ENCODE measurements at places on chromosomes 1 and 21.

DNA sequence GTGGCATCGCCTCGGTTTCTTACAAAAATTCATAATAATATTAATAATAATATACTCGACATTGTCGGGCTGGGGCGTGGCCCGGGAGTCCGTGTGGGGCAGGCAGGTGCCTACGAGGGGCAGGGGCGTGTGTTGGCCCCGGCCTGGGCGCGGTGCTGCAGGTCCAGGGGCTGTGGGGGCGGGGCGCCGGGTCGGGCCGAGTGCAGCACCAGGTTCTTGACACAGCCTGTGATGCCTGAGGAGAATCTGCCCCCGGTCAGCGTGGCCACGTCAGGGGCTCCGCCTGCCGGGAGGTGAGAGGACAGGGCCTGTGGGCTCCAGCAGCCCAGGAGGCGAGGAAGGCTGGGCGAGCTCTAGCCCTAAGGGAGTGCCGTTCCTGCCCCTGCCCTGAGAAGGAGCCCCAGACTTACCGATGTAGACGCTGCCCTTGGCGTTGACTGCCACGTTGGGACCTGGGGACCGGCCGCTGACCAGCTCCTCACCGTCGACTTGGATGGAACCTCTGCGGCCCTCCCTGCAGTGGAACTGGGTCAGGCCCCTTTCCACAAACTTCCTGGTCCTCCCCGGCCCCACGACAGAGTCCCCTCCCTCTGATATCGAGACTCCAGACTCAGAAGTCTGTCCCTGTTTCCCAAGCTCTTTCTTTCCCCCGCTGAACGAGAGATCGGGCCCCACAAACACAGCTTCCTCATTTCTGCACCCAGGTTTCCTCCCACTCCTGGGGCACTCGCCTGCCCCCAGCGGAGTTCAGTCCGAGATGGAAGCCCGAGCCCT lies 11.3 kb downstream of the LDLRAD2 start:
- no peak for DNase-seq

DNA sequence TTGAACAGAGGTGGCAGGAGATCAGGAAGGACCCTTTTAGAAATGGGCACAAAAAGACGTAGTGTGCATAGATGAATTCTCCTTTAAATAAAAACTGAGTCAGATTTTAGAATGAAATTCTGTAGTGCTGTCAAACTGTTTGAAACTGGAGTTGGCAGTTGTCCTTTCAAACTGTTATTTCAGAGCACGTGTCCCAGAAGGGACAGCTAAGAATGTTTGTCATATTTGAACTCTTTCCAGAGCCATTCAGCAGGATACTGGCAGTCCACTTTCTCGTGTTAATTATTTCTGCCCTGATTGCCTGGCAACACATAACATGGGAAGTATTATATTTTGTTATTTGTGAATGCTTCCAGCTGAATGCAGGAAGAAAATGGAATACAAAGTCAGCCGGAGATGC lies 212.3 kb upstream of the DPYD start:
- DNase-seq = no peak

GRCh38 chr1:189764391-189765320 lies 713.0 kb downstream of the BRINP3 start:
- no peak for DNase-seq

- DNase-seq = peak; percentile 82
Measured at GRCh38 chr1:63691701-63692425, 82.0 kb upstream of the ROR1 start.

GRCh38 chr1:198117267-198117666 lies 39.5 kb upstream of the NEK7 start:
- DNase-seq = no peak

DNA sequence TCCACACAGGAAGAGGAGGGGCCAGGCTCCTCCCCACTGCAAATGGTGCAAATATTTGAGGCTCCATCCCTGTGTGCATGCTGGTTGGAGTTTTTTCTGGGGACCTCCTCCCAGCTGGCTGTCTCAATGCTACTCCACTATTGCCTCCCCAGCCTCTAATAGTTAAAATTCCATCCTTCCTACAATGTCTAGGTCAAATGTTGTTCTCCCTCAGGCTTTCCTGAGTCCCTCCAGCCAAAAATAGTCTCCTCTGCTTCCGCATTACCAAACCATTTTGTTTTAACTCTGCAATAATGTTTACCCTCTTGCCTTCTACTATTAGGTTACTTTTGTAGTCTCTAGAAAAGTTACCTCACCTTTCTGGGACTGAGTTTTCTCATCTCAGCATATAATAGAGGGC lies 29.6 kb upstream of the FMO1 start:
- no peak for DNase-seq

- DNase-seq = peak; percentile 87
Measured at GRCh38 chr21:40901691-40902090, 54.7 kb upstream of the DSCAM start.

DNA sequence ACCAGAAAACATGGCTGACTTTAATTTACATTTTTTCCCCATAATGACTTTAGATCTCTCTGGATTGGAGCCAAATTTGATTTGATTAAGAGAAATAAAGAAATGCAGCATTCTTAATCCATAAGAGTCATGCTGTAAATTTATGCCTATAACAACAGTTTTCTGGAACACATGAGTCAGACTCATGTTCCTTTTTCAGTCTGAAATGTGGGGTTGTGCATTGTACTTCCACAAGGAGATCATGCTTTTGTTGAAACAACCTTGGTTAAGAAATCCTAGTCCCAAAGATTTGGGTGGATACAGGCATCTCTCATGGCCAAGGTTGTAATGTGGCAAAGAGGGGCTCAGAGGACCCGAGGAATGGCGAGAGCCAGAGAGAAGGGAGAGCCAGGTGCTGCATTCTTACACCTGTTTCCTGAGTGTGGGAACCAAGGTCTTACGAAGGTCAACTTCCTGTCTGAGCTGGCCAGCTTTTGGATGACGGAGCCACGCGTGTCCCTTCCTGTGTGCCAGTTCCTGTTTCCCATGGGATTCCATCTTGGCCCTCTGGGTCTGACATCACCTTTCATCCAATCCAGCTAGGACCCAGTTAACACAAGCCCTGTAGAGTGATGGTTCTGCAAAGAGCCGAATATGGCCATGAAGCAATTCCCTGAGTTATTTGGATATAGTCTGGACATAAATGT lies 23.1 kb downstream of the CLDN14 start:
- DNase-seq = no peak

DNA sequence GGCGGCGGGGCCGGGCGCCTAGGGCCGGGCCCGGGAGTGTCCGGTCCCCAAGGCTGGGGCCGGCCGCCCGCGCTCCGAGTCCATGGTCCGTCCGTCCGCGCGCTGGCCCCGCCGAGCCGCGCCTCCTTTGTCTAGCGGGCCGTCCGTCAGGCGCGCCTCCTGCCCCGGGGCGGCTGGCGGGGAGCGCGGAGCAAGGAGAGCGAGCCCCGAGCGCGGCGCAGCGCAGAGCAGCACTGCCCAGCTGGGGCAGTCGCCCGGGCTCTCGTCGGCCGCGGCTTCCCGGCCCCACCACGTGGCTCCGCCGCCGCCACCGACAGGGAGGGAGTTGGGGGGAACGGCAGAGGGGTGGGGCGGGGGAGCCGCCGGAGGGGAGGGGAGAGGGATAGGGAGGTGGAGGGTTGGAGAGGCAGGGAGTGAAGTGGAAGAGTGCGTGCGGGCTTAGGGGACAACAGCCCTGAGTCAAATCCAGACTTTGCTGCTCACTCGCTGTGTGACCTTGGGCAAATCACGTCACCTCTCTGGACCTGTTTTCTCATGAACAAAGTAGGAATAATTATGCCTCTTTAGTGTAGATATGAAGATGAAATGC lies at the start of gene NKAIN1:
NKAIN1 (minus strand) TSS at position 235 of the 589 bp plus-strand sequence. CDS start 340 bp downstream, outside the sequence.
- no peak for DNase-seq

GRCh38 chr1:48807554-48808260 lies 31.0 kb upstream of the BEND5 start:
- DNase-seq = no peak

GRCh38 chr1:7970246-7970645 lies 8.7 kb downstream of the PARK7 start:
- DNase-seq = no peak

GRCh38 chr1:14782741-14783591 lies 184.5 kb downstream of the KAZN start:
- DNase-seq = no peak

- DNase-seq = no peak
Measured at GRCh38 chr1:168220470-168220871, 5.3 kb upstream of the SFT2D2 start.

GRCh38 chr1:38608202-38608864 lies 251.2 kb downstream of the RRAGC start:
- DNase-seq = no peak

GRCh38 chr1:237324226-237324625 lies 282.2 kb downstream of the RYR2 start:
- DNase-seq = no peak

GRCh38 chr1:41277371-41277975 lies 35.4 kb upstream of the SCMH1 start:
- no peak for DNase-seq

GRCh38 chr1:97041026-97041425 lies 319.4 kb downstream of the PTBP2 start:
- no peak for DNase-seq

GRCh38 chr1:2480986-2481364 lies 4.9 kb downstream of the PLCH2 start:
- DNase-seq = no peak

DNA sequence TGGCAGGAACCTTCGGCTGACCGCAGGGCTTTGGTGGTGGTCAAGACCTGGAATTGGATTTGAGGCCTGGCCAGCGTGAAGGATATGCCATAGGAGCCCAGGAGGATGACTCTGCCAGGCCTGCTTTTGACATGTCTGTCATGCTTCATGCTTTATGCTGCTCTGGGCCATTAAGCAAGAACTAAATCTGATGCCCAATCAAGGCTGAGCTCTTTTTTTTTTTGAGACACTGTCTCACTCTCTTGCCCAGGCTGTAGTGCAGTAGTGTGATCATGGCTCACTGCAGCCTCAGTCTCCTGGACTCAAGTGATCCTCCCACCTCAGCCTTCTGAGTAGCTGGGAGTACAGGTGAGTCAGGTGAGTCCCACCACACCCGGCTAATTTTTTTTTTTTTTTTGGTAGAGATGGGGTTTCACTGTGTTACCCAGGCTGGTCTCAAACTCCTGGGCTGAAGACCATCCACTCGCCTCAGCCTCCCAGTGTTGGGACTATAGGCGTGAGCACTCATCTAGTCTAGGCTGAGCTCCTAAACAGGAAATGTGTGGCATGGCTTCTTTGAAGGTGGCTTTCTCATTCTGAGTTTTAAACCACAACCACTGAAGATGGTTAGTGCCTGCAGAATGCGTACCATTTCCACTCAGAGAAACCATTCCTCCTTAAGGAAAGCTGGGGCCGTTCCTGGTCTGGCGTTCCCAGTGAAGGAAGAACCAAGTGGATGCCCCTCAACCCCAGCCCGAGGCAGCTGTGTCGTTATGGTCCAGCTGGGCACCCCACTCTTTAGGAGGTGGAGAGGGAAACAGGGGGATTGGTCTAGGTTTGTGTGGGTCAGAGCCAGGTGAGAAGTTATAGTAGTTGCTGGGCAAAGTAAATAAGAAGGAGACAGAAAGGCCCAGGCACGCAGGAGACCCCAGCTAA lies 34.2 kb upstream of the ATP5PO start:
- no peak for DNase-seq

DNA sequence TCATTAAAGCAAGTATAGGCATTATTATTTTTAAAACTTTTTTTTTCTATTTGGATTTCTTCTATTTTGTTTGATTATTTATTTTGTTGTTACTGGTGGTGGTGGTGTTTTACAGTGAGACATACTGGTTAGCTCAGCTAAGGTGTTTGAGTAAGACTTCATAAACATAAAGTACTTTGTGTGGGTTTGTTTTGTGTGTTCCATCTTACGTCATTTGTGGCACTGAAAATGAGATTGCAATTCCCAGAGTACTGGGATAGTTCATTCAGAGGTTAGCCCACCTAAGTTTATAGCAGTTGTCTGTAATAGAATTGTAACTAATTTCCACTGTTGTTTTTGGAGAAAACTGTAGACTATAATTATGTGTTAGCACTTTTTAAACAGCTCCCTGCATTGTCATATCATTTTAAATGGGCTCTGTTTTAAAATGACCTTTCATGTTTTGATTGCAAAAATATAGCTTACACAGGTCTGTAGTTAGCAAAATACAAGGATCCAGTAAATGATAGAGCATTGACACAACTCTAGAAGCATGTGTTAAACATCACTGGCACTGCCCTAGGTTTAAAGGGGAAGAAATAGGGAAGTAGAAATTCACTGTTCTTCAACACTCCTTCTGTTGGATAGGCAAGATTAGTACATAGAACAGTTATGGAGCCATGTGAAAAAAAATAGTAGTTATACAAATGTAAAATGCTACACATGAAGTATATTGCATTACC lies 171.7 kb downstream of the NFIA start:
- no peak for DNase-seq

- no peak for DNase-seq
Measured at GRCh38 chr1:201545851-201546492, 7.0 kb downstream of the NAV1 start.

DNA sequence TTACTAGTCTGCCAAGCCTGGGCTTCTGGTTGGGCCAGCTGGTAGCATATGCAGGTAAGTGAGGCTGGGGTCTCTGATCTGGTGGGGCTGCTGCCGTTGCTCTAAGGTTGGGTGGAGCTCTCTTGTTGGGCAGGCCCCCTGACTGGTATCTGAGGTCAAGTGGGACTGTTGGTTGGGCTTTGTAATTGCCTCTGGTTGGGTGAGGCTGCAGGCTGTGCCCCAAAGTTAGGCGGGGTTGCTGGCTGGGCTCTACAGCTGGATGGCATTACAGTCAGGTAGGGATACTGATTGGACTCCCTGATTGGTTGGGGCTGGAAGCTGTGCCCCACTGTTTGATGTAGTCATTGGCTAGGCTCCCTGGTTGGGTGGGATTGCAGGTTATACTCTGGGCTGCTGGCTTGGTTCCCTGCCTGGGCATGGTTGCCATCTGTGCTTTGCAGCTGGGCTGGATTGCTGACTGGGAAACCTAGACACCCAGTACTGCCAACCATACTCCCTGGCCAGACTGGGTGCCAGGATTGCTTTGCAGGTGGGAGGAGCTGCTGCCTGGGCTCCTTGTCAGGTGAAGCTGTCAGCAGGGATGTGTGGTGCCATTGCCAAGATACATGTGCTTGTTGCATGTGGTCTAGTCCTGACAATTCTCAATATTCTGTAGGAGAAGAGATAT lies 130.5 kb downstream of the RABGAP1L start:
- no peak for DNase-seq

- DNase-seq = no peak
Measured at GRCh38 chr1:208107425-208108212, 136.6 kb downstream of the PLXNA2 start.

- no peak for DNase-seq
Measured at GRCh38 chr1:153470707-153471106, 10.3 kb upstream of the S100A7 start.

DNA sequence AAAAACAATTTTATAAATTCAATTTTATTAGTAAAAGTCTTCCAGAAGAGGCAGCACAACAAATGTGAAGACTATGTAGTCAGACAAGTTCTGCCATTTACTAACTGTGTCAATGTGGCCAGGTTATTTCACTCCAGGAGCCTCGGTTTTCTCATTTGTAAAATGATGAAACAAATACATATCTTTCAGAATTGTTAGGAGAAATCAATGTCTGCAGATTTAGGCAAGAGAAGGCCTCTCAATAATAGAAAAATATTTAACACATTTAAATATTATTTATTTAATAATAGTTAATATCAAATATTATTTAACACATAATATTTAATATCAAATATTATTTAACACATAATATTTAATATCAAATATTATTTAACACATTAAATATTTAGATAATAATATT lies 75.6 kb upstream of the PTGFR start:
- no peak for DNase-seq
